Germinal center (tissue), 1 donor: ENCODE measurements at places on chromosomes 1 and 21.
A peak's percentile ranks its signal among the peaks of the same experiment; 100 is the strongest.

DNA sequence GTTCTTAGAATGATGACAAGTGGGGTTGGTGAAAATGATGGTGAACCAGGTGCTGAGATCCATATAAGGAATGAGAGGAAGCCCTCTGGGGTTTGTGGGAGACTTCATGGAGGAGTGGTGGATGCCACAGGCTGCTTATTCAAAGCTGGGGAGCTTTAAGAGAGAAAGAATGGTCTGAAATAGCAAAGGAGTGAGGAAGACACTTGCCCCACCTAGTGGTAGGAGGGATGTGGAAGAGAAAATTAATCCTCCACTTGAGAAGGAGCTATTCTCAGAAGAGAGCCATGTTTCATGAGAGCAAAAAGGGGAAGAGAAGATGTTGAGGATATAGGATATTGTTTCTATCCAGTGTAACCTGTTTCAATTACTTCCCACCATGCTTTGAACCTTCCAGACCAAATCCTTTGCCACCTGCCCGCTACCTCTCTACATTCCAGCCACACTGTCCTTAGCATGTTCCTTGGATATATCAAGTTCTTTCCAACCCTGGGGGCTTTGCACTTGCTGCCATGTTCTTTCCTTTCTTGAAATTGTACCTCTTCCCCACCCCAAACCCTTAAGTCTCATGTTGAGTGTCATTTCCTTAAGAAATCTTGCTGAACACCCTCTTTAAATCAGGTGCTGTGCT, 19.6 kb upstream of the ZNF648 start:
- peak; percentile 43 for DNase-seq

GRCh38 chr1:96492236-96492635, 229.3 kb upstream of the PTBP2 start:
- DNase-seq, result no peak

GRCh38 chr1:214276786-214277185, 4.2 kb upstream of the SMYD2 start:
- no peak for DNase-seq

- peak; percentile 26 for DNase-seq
These were observed 27.6 kb upstream of the SLC16A1 start for GRCh38 chr1:112983537-112984131.

- DNase-seq, result no peak
These were observed 45.7 kb downstream of the CAPN9 start for GRCh38 chr1:230792691-230793462.

- DNase-seq, result no peak
These were observed 122.5 kb upstream of the ETS2 start for GRCh38 chr21:38683222-38683621.
